ENCODE measurements at places on chromosomes 3 and 15.
A peak's percentile ranks its signal among the peaks of the same experiment; 100 is the strongest.

DNA sequence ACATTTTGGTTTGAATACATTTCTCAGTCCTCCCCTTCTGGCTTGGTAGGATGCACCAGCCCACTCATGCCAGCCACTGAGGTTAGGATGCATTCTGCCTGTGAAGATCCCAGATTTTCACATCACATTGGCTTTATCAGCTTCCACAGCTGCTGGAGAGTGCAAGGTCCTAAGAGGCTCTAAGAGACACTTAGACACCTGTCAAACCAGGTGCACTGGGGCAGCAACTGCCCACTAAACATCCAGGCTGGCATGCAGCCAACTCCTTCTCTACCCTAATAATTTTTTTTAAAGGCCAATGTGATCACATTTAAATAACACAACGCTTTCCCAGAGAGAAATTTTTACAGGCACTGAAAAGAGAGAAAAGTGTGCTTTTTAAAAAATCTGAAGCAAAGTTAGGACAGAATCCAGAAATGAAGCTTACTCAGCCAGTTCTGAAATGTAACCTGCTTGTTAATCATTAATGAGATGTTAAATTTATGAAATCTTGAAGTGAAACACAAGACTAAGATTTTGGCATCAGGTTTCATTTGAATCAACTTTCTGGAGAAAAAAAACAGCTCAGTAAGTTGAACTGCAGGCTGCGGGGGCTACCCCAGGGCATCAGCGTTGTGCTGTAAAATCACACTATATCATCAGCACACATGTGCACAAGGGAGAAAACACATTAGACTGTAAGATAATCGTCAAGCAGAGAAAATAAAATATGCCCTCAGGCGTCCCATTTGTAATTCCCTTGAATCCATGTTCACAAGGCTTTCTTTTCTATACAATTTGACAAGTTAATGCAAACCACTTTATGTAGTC, 312.9 kb downstream of the ZBBX start:
- no peak for DNase-seq

DNA sequence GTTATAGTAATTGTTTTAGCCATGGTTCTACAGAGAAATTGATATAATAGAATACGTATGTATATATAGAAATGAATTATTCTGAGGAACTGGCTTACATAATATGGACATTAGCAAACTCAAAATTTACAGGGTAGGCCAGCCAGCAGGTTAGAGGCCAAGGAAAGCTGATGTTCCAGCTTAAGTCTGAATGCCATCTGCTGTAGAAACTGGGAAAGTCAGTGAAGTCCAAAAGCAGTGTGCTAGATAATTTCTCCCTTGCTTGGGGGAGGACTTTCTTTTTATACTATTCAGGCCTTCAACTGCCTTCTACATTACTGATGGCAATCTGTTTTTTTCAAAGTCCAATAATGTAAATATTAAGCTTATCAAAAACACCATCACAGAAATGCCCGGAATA, 1174.7 kb downstream of the ZPLD1 start:
- DNase-seq = no peak

GRCh38 chr3:30426293-30426993, 180.0 kb upstream of the TGFBR2 start:
- no peak for DNase-seq

DNA sequence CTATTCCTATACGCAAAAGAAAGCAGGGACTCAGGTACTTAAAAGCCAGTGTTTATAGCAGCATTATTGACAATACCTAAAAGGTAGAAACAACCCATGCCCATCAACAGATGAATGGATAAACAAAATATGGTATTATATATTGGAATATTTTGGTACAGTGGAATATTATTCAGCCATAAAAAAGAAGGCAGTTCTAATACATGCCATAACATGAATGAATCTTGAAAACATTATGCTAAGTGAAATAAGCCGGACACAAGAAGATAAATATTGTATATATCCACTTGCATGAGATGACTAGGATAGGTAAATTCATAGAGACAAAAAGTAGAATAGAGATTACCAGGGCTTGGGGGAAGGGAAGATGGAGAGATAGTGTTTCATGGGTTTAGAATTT, 9.2 kb downstream of the FNDC3B start:
- no peak for DNase-seq

DNA sequence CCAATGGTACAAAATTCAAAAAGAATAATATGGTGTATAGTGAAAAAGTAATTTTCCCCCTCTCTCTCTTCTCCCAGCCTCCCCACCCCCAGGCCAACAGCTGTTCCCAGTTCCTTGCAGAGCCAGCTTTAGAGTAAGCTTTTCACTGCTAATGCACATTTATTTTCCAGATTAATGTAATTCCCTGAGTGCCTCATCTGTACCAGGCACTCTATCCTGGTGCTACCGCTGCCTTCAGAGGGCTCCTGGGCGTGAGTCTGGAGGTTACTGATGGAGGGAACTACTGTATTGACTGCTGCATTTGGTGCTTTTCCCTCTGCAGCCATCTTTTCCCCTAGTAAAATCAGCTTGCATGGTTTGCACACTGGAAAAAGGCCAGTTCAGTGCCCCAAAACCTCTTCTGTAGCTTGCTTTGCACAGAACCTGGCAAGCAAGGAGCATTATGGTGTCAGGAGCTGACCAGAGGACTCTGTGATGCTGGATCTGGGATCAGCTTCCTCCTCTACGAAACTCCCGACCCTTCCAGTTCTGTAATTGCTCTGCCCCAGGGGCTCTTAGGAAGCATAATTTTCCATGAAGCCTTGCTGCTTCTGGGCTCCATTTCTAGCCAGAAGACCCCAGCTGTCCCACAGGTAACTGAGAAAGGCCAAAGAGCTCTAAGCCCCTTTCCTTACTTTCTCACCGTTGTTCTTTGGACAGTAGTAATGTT, 8.5 kb upstream of the USP3 start:
- no peak for DNase-seq

DNA sequence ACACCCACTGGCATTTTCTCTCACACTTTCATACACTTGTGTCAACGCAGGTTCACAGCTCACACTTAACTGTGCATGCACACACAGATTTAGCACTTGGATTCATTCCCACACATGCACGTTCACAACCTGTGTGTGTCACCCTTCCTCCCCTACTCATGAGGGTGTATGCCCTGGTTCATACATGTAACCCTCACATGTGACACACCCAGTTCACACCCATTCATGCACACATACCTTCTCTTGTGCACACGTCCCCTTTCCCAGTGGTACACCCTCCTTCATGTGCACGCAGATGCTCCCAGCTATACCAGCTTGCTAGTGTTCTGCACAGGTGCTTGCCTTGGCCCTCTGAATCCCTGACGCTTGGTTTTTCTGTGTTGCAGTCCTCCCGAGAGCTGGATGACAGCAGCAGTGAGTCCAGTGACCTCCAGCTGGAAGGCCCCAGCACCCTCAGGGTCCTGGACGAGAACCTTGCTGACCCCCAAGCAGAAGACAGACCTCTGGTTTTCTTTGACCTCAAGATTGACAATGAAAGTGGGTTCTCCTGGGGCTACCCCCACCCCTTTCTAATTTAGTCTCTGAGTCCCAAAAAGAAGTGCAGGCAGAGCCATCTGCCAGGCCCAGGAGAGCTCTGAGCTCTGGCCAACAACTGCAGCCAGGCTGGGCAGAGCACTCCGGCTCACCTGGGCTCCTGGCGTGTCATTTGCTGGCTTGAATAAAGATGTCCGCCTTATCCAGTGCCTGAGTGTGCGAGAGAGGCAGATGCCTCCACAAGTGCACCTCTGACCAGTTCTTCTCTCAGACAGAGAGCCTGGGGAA, 39.5 kb downstream of the GOLGA6A start:
- no peak for DNase-seq

- peak; percentile 44 for DNase-seq
Measured at GRCh38 chr3:12891985-12892839, 50.8 kb upstream of the RPL32 start.

- no peak for DNase-seq
Measured at GRCh38 chr15:71775856-71776255, 34.5 kb upstream of the NR2E3 start.

GRCh38 chr3:139313921-139314320, 29.9 kb upstream of the MRPS22 start:
- DNase-seq = no peak

- DNase-seq = peak; percentile 60
Measured at GRCh38 chr3:153221748-153222162, 59.7 kb downstream of the RAP2B start.

DNA sequence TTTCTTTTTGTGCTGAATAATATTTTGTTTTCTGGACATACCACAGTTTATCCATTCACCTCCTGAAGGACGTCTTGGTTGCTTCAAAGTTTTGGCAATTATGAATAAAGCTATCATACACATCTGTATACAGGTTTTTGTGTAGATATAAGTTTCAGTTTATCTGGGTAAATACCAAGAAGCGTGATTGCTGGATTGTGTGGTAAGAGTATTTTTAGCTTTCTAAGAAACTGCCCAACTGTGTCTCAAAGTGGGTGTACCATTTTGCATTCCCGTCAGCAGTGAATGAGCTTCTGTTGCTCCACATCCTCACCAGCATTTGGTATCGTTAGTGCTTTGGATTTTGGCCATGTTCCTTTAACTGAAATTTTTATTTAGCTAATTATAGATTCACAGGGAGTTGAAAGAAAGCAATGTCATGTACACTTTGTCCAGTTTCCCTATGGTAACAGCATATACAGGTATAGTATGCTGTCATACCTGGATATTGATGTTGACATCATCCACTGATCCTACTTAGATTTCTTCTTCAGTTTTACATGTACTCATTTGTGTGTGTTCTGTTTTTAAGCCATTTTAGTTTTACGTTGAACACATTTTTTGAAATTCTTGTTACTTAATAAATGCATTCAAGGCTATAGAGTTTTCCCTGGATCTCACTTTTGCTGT, 11.9 kb downstream of the ARID3B start:
- no peak for DNase-seq

DNA sequence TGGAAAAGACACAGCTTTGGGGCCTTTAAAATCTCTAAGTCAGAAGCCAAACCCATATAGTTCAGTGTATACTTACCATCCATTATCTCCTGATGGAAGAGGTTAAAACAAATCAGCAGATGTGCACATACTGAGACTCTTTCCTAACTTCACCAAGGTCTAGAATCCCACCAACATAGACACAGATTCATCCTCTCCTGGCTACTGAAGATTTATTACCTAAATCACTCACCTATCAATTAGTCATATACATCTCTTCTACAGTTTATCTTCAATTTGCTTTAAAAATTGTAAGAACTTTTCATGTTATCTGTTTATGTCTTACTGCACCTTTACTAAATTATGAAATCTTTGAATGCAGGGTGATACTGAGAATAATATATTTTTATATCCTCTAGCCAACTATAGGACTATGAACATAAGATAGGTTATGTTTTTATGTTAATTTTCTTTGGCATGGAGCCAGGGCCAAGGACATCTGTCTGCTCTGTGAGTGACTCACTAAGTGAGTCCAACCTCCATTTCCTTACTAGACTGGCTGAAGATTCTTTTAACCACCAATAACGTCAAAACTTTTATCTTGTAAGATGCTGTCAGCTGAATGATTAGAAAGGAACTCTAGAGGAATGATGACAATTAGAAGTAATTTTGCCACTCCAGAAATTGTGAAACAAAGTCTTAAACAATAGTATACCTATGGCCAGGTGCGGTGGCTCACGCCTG, 397.6 kb downstream of the FOXP1 start:
- no peak for DNase-seq

DNA sequence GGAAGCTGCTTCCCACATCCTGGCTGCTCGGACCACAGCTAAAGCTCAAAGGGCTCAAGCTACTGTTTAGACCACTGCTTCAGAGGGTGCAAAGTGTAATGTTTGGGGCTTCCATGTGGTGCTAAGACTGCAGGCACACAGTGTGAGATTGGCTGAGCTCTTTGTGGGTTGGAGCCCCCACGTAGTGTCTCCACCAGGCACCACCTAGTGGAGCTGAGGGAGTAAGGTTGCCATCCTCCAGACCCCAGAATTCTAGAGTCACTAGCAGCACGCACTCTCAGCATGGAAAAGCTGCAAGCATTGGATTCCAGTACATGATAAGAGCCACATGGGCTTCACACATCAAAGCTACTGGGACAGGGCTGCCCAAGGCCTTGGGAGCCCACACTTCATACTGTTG, 9.3 kb downstream of the MKRN3 start:
- no peak for DNase-seq

GRCh38 chr3:190542846-190543245, 29.0 kb downstream of the IL1RAP start:
- no peak for DNase-seq

DNA sequence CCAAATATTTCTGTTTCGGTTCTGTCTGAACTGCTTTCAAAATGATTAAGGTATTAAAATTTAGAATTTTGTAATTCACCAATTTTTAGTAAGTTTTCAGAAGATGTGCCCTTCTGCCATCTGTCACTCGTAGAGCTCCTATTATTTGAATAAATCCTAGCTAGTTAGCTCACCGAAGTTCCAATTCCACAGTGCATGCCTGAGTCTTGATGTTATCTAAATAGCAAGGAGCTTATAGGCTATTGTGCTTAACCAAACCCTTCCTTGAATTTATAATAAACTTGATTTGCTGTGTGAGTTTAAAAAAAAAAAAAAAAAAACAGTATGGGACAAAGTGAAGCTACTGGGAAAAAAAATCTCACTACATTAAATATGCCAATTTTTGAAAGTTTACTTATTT, 18.7 kb downstream of the ATP13A3 start:
- no peak for DNase-seq

DNA sequence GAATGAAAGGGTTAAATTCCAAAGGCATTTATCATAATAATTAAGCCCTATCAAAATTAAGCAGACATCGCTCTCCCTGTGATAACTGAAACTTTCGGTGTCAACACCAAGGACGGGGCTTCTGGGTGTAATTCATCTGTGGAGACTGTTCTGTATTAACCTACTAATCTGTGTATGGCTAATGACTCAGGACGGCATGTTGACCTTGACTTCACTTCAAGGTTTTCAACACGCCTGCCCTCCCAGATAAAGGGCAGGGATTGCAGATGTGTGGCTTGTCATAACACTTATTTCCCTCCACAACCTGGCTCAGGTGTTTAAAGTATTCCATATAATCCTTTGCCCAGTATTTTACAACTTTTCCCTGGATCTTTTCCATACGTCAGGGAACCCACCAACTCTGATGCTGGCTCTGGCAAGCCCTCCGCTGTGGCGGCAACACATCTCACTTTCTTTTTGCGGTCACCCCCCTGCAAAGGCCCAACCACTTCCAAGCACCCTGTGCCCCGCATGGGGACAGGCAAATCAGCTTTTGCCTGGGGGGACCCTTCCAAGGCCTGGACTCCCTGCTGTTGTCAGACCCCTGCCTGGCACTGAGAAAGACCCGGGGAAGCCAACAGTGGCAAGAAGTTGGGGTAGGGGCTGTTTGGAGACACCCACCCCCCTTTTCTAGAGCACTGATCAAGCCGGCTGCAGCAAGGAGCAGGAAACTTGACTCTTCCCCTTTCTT, 93.2 kb upstream of the MEF2A start:
- DNase-seq = no peak

Data from activated naive CD4-positive, alpha-beta T cell treated with Interleukin-2 at 50 U/mL for 16 hours (primary cell).